ENCODE measurements at places on chromosomes 4 and X.
A peak's percentile ranks its signal among the peaks of the same experiment; 100 is the strongest.

- DNase-seq: peak; percentile 44
Observed at GRCh38 chr4:161320377-161320776, 843.4 kb downstream of the FSTL5 start.

DNA sequence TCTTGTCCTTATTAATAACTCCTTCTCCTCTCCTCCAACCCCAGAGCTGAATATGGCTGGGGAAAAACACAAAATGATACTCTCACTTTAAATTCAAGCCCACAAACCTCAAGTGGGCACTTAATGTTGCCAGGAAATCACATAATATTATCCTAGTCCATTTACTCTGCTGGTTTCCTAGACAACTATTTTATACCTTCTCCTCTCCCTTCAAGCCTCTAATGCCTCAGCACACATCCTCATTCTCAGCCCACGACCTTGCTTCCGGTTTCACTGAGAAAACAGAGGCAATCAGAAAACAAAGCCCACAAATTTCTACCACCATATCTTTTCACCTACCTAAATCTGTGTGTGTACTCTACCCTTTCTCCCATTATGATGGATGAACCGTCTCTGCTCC is 12.1 kb upstream of the CLCN5 start:
- no peak for DNase-seq

GRCh38 chrX:7435822-7436221 is 287.9 kb upstream of the PUDP start:
- no peak for DNase-seq

- no peak for DNase-seq
Observed at GRCh38 chr4:52894443-52894842, 32.3 kb downstream of the RASL11B start.

GRCh38 chr4:127616898-127617297 is 15.9 kb upstream of the INTU start:
- DNase-seq: no peak

DNA sequence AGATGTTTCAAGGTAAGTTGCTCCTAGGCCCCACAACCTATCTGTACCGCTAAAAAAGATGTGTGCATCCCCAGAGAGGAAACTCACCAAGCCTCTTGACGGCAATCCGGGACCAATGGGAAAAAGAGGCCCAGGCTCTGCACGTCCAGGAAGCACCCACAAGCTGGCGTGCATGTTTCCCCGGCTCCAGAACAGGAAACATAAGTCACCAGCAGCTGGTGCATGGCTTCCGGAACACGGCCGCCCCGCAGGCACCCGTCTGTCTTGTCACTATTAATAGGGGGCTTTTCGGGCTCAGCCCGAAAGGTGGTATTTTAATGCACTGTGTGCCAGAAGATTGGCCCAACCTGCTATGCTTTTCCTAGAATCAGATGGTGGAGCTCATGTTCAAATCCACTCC is 22.2 kb downstream of the CRMP1 start:
- no peak for DNase-seq

DNA sequence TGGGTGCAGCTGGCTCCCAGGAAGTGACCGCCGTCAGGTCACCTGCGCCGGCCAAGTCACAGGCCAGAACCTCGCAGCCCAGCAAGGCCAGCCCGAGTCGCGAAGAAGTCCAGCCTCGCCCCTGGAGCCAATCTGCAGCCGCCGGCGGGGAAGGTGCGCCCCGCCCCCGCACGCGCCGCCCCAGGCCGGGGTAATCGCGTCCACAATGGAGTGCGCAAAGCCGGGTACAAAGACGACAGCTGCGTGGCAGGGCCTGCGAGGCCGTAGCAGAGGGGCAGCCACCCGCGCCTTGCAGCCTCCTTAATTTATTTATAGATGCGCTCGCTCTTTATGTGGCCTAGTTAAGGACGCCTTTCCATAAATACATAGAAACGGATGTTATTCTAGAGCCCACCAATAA is 139.4 kb upstream of the CPEB2 start:
- no peak for DNase-seq

DNA sequence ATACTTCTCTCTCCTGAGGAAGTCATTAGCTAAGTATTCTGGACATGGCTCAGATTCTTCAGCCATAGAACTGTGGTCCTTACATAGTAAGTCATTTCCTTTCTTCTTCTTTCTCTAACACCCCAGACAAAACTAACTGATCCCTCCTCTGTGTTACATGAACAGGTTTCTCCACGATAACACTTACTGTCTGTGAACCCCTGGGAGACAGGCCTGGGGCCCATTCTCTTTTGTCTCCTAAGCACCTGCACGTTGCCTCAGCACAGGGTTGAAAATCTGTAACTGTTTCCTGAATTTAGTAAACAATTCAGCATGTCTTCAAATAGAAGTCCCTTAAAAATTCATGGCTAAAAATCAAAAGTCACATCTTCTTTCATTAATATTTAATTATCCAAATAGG is 24.7 kb downstream of the APBB2 start:
- DNase-seq: no peak

DNA sequence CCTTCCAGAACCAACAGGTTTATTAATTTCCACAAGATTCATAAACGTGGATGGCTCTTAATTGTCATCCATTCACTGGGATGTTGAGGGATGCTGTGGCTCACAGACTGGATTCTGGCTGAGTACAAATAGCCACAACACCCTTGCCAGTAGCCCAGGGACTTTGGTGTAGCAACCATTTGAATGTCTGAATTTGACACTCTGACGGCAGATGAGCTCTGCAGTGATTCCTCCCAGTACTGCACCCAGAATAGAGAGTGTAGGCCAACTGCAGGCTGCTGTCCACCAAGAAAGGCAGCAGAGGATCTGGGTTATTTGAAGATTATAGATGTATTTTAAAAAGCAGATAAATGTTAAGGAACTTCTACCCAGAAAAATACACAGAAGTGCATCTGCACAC is 15.6 kb upstream of the MAMLD1 start:
- DNase-seq: no peak

DNA sequence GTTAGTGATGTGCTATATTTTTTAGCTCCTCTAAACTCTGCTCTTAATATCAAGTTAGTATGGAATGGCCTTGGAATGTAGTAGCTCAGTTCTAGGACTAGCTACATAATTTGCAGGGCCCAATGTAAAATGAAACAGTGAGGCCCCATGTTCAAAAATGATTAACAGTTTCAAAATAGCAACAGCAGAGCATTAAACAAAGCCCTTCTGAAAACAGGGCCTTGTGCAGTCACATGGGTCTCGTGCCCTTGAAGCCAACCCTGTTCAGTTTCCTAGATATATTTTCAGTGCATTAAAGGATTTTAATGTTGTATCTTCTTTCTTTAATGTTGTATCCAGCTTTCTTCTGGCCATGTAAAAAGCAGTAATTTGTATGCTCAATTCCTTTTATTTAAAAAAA is 82.1 kb downstream of the TASL start:
- no peak for DNase-seq

DNA sequence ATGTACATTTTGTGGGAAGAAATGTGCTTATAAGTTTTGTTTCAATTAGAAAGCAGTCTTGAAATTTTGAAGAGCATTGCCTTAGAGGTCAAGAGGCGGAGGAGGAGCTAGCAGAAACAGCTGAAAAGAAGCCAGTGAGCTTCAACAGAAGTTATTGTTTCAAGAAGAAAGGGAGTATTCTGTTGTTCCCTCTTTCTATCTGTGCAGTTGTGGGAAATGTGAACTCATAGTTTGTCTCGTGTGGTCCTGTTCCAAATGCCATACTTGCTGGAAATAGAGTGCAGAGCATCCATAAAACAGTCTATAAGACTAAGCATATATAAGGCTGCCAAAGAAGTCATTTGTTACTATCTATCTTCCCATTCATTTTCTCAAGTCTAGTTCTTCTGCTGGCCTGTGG is 1015.7 kb downstream of the DMD start:
- no peak for DNase-seq

GRCh38 chr4:147773261-147774184 is 41.6 kb downstream of the ARHGAP10 start:
- DNase-seq: no peak

GRCh38 chrX:19595043-19595677 is 79.9 kb upstream of the MAP3K15 start:
- no peak for DNase-seq

GRCh38 chr4:155984106-155984797 is 30.6 kb upstream of the CTSO start:
- DNase-seq: no peak

GRCh38 chr4:45120163-45120562 is 393.8 kb upstream of the GNPDA2 start:
- no peak for DNase-seq

DNA sequence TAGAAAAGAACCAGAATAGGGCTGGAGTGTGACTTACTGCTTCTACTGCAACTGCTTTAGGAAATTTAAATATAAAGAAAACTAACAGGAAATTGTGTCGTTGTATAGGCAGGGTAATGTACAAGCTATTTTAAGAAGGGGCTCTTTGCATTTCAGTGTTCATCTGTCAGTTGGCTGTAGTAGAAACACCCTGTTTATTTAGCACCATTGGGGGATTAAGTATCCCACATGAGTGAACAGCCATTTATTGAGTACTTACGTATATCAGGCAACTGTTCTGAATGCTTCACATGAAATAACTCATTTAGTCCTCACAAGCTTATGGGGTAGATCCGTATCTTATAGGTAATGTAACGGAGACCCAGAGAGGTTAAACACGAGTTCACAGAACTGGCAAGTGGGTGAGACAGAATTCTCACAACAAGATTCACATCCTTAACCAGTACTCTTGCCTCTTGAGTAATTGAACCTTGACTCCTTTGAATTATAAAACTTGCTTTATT is 23.9 kb downstream of the STIM2 start:
- DNase-seq: no peak

- no peak for DNase-seq
Observed at GRCh38 chrX:103464072-103464773, 55.1 kb downstream of the RAB40A start.
